ENCODE measurements at places on chromosomes 13 and 19.

- no peak overlapping the region for H3K27ac ChIP-seq
- no peak overlapping the region for H3K4me3 ChIP-seq
- peaks cover 16% of the 10 kb centered on the region for H3K36me3 ChIP-seq
- DNase-seq: no peak
- H3K27me3 ChIP-seq: no peaks in the 10 kb centered on the region
- H3K4me1 ChIP-seq: no peaks in the 10 kb centered on the region
These were observed 30.7 kb downstream of the PDE4A start for GRCh38 chr19:10450853-10451609.

DNA sequence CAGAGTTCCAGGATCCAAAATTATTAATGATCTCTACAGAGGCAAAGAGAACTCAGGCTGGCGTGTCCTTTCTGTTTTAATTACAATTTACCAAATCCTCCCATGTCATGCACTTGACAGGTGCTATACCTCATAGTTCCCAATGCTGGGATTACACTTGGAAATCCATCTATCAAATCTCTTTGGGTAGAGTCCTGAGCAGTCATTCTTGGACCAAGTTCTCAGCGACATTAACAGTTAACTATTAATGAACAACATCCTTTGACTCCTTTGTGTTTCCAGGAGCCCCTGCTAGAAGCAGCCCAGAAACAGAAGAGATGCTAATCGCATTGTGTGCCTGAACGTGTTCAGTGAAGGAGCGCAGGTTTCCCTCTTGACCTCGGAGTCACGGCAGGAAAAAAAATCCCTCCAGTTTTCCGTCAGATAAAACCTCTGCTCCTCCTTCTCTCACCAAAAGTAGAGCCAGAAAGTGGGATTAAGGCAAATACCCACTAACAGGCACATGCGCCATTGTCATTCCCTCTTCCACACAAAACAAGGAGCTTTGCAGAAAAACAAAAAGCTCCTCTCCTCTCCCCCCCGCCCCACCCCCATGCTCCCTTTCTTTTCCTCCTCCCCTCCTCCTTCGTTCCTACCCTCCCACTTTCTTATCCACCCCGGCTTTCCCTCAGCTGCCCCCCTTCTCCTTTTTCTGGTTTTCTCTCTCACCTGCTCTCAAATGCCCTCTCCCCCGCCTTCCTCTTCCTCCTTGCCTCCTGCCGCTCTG is 224.7 kb downstream of the ZIC5 start:
- H3K27ac ChIP-seq: no peak overlapping the region
- no peaks in the 10 kb centered on the region for H3K4me1 ChIP-seq
- no peak for DNase-seq
- no peaks in the 10 kb centered on the region for H3K36me3 ChIP-seq
- no peak overlapping the region for H3K4me3 ChIP-seq

DNA sequence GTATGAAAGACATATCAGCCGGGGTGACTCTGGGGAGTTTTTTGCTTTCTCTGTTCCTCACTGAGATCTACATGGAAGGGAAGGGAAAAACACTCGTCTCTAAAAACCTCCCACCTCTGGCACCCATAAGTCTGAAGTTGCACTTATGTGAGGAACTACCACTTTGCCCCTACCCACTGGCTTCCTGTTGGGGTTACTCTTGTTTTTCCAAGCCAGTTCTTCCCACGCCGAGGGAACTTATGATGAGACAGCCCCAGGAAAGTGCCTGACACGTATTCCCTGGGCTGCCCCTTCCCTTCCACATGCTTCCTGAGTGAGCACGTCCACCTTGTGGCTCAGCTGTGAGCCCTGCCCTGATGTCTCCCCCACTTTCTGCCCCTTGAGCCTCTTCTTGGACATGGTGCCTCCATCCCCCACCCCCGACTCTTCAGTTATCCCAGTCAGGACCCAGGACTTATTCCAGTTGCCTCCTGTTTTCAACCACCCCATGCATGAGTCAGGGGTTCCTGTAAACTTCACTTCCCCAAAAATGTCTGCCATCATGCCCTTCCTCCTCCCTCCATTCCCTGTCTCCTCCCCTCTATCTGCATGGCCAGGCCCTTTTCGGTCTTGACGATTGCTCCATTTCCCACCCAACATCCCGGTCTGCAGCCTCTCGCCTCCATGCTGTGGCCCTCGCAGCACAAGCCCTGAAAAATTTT is 5.1 kb upstream of the SIGLEC7 start:
- H3K36me3 ChIP-seq: no peaks in the 10 kb centered on the region
- no peak for DNase-seq
- peak overlapping the region; percentile 44 for H3K27ac ChIP-seq
- no peaks in the 10 kb centered on the region for H3K4me1 ChIP-seq

- no peaks in the 10 kb centered on the region for H3K4me1 ChIP-seq
- H3K4me3 ChIP-seq: no peak overlapping the region
- DNase-seq: no peak
- H3K36me3 ChIP-seq: no peaks in the 10 kb centered on the region
- no peaks in the 10 kb centered on the region for H3K27me3 ChIP-seq
These were observed 1.2 kb upstream of the SLC6A16 start for GRCh38 chr19:49326165-49326704.

DNA sequence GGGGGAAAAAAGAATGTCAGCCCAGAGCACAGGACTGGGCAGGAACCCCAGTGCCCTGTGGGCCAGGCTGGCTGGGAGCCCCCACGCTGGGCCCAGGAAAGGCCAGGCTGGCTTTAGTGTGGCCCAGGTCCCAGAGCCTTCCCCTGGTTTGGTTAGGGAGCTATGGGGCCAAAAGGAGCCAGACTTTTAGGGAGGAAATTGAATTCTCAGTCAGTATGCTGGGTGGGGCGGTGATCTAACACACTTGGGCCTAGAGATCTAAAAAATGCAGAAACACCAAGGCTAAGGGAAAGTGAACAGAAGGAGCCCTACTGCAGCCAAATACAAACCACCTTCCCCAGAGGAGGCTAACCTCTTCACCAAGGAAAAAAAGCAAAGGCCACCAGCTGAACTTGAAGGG is 137.5 kb downstream of the CRYL1 start:
- H3K4me1 ChIP-seq: no peaks in the 10 kb centered on the region
- no peak overlapping the region for H3K4me3 ChIP-seq
- no peaks in the 10 kb centered on the region for H3K27me3 ChIP-seq
- DNase-seq: no peak

GRCh38 chr19:48419158-48419920 is 25.9 kb downstream of the GRIN2D start:
- H3K4me3 ChIP-seq: no peak overlapping the region
- no peaks in the 10 kb centered on the region for H3K27me3 ChIP-seq
- no peaks in the 10 kb centered on the region for H3K36me3 ChIP-seq
- H3K27ac ChIP-seq: no peak overlapping the region
- no peak for DNase-seq
- H3K4me1 ChIP-seq: no peaks in the 10 kb centered on the region

- no peaks in the 10 kb centered on the region for H3K27me3 ChIP-seq
- H3K4me3 ChIP-seq: no peak overlapping the region
- no peaks in the 10 kb centered on the region for H3K36me3 ChIP-seq
- peaks cover 6% of the 10 kb centered on the region for H3K4me1 ChIP-seq
- no peak for DNase-seq
These were observed 33.6 kb upstream of the HMGB1 start for GRCh38 chr13:30499338-30499737.

DNA sequence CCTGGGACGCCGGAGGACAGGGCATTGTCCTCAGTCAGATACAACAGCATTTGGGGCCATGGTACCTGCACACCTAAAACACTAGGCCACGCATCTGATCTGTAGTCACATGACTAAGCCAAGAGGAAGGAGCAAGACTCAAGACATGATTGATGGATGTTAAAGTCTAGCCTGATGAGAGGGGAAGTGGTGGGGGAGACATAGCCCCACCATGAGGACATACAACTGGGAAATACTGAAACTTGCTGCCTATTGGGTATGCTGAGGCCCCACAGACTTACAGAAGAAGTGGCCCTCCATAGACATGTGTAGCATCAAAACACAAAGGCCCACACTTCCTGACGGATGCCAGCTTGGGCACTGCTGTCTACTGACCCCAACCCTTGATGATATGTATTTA is 1.4 kb upstream of the ICAM4 start:
- H3K27ac ChIP-seq: no peak overlapping the region
- DNase-seq: no peak
- H3K4me3 ChIP-seq: no peak overlapping the region

DNA sequence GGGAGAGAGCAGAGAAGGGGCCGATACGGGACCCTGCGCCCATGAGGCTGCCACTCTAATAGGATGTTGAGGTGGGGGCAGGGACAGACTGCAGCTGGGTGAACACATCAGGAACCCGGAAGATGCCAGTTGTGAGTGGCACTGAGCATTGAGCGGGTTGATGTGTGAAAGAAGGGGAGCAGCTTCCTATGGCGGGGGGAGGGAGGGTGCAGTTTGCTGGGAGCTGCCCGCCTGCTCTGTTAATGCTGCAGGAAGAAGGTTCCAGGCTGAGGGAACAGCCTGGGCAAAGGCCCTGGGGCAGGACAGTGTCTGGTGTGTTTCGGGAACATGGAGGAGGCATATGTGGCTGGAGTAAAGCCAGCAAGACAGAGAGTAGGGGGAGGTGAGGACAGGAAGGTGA is 29.8 kb downstream of the DNM2 start:
- peak overlapping the region; percentile 91 for H3K27ac ChIP-seq
- H3K4me3 ChIP-seq: no peak overlapping the region
- H3K27me3 ChIP-seq: no peaks in the 10 kb centered on the region
- DNase-seq: no peak
- H3K4me1 ChIP-seq: peaks cover 56% of the 10 kb centered on the region

DNA sequence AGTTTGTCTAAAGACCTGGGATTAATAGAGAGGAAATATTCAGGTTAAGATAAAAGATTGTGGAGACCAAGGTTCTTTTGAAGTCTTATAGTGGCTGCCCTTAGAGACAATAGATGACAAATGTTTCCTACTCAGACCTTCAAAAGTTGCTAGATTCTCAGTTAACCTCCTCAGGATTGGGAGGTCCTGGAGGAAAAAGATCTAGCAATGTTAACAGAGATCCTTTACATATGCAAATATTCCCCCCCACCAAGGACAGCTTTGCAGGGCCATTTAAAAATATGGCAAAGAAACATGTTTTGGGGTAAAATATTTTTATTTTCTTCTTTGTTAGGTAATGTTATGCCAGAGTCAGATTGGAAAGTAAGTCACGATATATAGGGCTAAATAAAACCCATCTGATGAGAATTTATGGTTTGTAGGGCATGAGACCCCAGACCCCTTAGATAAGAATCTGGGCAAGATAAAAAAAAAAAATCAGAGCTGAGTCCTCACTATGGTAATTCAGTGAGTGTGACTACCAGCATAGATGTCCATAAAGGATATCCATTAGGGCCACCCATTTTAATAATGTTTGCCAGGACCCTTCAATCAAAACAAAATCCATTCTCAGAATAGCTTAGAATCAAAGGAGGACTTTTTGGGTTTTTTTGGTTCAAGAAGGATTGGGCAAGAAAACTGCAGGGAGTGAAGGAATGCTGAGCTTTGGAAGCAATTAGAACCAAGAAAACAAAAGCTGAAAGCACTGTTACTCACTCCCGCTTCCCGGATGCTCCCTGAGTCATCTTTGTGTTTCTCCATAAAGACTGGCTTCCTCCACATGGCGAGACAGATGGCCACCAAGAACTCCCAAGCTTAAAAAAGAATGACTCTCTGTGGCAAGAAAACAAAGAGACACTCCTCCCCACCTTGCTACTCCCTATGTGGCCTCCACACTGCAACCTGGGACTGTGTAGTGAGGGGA is 28.2 kb downstream of the VSTM1 start:
- H3K27ac ChIP-seq: no peak overlapping the region
- H3K36me3 ChIP-seq: no peaks in the 10 kb centered on the region
- H3K27me3 ChIP-seq: no peaks in the 10 kb centered on the region
- DNase-seq: no peak

- no peaks in the 10 kb centered on the region for H3K27me3 ChIP-seq
- H3K27ac ChIP-seq: no peak overlapping the region
- H3K4me3 ChIP-seq: no peak overlapping the region
- no peak for DNase-seq
- no peaks in the 10 kb centered on the region for H3K36me3 ChIP-seq
These were observed 14.3 kb upstream of the ZNF429 start for GRCh38 chr19:21491146-21491545.

DNA sequence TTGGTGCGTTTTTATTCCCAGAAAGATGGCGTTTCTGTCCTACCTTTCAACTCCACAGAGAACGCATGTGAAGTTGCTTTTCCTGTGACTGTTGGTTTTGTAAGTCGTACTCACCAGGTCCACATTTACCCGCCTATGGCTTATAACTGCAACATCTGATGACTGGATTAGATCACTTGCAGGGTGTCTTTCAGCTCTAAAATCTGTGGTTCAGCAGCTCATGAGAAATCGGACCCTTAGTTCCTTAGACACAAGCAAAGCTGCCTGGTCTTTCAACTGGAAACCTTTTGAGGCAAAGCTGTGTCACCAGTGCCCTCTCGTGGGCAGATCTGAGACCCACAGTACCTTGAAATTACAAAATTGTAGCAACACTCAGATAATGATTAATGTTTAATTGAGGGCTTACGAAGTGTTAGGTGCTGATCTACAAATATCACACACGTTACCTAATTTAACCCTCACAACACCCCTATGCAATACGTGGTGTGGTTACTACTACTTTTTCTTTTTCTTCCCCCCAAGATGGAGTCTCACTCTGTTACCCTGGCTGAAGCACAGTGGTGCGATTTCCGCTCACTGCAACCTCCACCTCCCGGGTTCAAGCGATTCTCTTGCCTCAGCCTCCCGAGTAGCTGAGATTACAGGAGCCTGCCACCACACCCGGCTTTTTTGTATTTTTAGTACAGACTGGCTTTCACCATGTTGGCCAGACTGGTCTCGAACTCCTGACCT is 65.4 kb downstream of the RUBCNL start:
- H3K36me3 ChIP-seq: no peaks in the 10 kb centered on the region
- no peak overlapping the region for H3K4me3 ChIP-seq
- no peak overlapping the region for H3K27ac ChIP-seq
- H3K4me1 ChIP-seq: no peaks in the 10 kb centered on the region
- peak; percentile 49 for DNase-seq
- no peaks in the 10 kb centered on the region for H3K27me3 ChIP-seq

- H3K27ac ChIP-seq: no peak overlapping the region
- H3K36me3 ChIP-seq: no peaks in the 10 kb centered on the region
- no peak for DNase-seq
- H3K4me3 ChIP-seq: no peak overlapping the region
- H3K27me3 ChIP-seq: no peaks in the 10 kb centered on the region
These were observed 30.8 kb upstream of the USE1 start for GRCh38 chr19:17184371-17184841.

DNA sequence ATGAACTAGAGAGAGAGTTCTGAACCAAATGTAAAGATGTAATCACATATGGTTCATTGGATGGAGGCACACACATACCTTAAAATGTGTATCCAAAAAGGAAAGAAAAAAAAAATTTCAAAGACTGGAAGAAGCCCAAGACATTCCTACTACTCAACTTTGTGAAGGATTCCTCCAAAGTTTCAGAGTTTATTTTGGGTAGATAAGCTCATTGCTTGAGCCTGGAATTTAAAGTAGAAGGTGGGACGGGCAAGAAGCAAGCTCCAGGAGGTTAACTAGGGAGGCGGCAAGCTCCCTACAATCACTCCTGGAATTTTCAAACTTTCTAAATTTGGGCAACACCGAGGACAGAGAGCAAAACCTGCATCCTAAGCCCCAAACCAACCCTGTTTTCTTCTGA is 1.9 kb downstream of the TSHZ3 start:
- DNase-seq: no peak
- no peaks in the 10 kb centered on the region for H3K27me3 ChIP-seq
- H3K27ac ChIP-seq: no peak overlapping the region
- no peaks in the 10 kb centered on the region for H3K36me3 ChIP-seq

Data from pancreas (tissue), 10 donors.